ENCODE measurements at places on chromosomes 3 and 15. TPM values are rescaled to one million over a fixed set of nuclear protein-coding genes. Genes with fewer than 3 reads are reported as not detected.
A peak's percentile ranks its signal among the peaks of the same experiment; 100 is the strongest.

WNT5A gene
- total RNA-seq, result 16.2 TPM

CNTN4 gene
- not detected for total RNA-seq

SEMA5B gene
- 2.3 TPM for total RNA-seq

IGSF10 gene
- not detected for total RNA-seq

C3orf85 gene
- total RNA-seq, result not detected

B4GALT4 gene
- total RNA-seq, result 16.6 TPM

WDR82 gene
- 66.2 TPM for total RNA-seq

SHC4 gene
- total RNA-seq, result 0.33 TPM

ZNF774 gene
- 1.6 TPM for total RNA-seq

OR5K2 gene
- total RNA-seq, result not detected

- DNase-seq, result peak; percentile 22
Measured at GRCh38 chr3:125582707-125583106, 12.6 kb downstream of the OSBPL11 start.

- DNase-seq, result no peak
Measured at GRCh38 chr15:92880796-92881195, 19.3 kb upstream of the CHD2 start.

DNA sequence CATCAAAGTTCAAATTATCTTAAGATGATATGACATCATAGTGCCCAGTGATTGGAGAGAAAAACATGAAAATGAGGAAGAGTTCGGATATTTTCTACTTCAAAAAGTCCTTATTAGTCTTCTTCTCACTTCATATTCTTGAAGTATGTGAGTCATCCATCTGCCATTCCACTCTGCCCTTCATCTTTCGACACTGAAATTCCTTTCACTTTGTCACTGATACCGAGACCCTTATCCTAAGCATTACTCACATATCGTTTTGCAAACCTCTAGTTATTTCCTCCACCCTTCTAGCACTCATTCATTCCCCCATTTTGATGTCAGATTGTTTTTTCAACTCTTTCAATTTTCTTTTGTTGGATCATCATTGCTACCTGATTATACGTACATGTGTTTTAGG lies 4.0 kb downstream of the OR5H14 start:
- no peak for DNase-seq

GRCh38 chr3:154794814-154795445 lies 285.2 kb upstream of the MME start:
- no peak for DNase-seq

DNA sequence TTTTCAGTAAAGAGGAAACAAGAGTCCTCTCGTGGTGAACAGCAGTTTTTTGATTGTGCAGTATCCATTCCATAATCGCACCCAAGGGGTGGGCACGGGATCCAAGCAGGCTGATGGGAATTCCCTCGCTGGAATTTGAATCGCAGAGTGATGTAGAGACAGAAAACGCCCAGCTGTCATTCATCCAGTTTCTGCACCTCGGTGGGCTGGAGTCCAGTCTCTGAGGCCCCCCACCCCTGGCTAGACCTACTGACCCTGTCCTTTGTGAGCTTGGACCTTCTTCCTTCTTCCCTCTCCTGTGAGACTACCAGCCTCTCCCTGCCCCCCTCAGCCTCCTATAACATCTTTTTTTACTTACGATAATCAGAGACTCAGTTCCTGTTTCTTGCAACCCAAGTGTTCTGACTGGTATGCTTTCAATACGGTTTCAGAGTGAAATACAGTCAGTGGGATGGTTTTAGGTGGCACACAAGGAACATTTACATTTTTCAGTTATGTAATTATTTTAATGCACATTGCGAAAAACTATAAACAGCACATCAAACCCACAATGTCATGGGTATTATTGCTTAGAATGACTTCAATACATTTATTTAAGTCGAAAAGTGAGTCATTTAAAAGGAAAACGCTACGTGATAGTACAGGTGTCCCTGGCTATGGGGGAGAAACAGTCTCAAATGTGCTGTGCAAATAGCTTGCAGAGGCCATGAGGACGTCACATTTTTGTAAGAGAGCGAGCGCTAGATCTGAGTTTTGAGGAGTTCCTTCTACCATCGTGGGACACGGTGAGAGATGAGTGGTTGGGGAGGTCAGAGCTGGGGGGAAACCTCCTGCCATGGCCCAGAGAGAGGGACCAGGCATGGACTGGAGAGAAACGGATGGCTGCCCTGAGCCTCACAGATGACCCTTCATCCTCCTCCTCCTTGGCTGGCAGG lies 37.5 kb upstream of the CHST2 start:
- peak; percentile 37 for DNase-seq

DNA sequence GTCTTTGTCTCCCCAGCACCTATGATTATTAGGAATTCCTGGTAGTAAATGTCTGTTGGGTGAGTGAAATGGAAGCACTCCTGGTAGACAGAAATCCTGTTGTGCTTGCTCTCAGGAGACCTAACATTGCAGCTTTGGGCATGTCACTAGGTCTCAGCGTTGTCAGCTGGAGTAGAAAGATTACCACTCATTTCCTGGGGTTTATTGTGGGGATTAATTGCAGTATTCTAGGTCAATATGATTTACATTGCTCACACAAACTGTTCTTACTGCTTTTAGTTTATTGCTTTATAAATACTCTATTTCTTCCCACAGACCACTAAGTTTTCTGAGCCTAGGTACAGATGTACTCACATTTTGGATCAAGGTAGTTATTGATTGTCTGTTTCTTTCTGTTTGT lies 5.1 kb downstream of the TSEN2 start:
- DNase-seq, result no peak

GRCh38 chr3:109643590-109643989 lies 306.2 kb upstream of the DPPA4 start:
- no peak for DNase-seq

DNA sequence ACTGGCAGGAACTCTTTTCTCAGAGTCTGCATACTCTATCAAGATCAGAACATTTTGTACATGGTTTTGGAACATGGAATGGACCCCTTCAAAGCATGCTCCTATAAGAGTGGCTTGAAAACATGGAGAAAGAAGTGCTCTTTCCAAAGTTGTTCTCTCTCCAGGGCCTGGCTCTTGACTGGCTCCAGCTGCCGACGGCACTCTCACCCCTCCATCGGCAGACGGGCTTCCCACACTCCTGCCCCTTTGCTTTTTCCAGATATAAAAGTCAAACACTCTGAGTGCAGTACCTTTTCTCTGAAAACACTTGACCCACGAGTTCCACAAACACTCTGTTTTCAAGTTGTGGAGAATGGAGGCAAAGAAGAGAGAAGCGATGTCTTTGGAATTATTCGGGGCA lies 72.5 kb upstream of the ONECUT1 start:
- DNase-seq, result no peak

DNA sequence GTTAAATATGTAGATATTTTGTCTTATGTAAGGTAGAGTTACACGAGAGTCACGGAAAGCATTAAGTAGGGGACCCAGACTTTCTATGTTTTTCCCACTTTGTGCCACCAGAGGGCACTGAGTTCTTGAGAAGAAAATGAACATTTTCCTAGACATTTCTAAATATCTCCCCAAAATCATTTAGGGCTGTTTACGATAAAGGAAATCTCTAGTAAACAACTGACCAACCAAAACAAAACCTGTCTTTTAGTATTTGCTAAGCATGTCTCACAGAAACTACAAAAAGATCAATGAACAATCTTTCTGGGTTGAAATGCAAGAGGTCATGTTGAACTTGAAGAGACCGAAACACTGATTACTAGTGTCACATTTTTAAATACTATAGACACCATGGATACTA lies 16.1 kb downstream of the POU1F1 start:
- peak; percentile 51 for DNase-seq

GRCh38 chr3:123375014-123375940 lies 73.6 kb downstream of the ADCY5 start:
- DNase-seq, result no peak

DNA sequence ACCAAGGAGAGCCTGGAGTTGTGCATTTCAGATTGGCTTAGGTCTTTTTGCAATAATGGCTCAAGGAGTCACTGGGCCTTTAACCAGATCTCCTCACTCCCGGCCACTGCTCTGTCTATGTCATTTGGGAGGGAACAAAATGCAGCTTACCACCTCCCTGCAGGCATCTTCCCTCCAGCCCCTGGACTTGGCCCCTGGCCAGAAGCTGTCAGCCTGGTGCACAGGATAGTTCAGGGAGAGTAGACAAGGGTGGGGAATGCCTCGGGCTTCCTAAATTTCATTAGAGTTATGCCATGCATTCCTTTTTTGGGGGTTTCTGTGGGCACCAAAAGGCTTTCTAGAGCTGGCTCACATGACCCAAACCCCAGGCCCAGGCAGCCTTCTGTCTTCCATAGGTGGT lies 70.2 kb upstream of the HRH1 start:
- no peak for DNase-seq

- no peak for DNase-seq
Measured at GRCh38 chr3:128591738-128592426, 58.7 kb downstream of the RPN1 start.

DNA sequence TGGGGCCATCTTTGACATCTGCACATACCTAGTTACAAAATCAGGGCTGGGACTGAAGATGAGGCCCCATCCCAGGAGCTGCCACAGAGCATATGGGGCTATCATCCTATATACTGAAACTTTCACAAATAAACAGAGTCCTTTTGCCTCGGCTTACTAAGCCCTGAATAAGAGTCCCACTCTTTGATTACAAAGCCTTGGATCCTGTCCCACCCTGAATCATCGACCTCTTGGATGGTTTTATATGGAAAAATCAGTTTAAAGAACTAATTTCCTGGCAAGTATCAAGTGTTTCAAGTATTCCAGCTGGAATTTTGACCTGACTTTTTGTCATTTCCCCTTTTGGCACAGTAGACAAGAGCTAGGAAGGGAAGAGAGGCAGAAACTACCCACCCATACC lies 331.3 kb upstream of the FRG2C start:
- DNase-seq, result no peak

- no peak for DNase-seq
Measured at GRCh38 chr15:82056958-82057823, 11.4 kb upstream of the MEX3B start.

- DNase-seq, result no peak
Measured at GRCh38 chr3:104960579-104960978, 406.1 kb upstream of the ALCAM start.

DNA sequence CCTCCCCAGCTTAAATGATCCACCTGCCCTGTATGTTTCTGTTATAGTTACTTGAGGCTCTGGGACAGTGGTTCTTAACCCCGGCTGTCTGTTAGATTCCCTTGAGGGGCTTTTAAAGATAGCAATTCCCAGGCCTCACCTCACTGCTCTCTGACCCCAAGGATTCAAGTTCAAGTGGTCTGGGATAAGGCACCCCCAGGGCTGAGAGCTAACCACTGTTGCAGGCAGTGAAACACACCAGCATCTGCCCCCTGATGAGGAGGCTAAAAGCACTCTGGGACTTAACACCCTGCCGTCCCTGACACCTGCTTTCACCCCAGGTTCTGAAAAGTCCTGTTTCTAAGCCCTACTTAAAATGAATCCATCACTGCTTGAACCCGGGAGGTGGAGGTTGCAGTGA lies 103.7 kb downstream of the LRRK1 start:
- no peak for DNase-seq

GRCh38 chr3:47024932-47025331 lies 45.5 kb downstream of the NBEAL2 start:
- no peak for DNase-seq

- no peak for DNase-seq
Measured at GRCh38 chr3:64685331-64685799, 2.4 kb downstream of the ADAMTS9 start.

DNA sequence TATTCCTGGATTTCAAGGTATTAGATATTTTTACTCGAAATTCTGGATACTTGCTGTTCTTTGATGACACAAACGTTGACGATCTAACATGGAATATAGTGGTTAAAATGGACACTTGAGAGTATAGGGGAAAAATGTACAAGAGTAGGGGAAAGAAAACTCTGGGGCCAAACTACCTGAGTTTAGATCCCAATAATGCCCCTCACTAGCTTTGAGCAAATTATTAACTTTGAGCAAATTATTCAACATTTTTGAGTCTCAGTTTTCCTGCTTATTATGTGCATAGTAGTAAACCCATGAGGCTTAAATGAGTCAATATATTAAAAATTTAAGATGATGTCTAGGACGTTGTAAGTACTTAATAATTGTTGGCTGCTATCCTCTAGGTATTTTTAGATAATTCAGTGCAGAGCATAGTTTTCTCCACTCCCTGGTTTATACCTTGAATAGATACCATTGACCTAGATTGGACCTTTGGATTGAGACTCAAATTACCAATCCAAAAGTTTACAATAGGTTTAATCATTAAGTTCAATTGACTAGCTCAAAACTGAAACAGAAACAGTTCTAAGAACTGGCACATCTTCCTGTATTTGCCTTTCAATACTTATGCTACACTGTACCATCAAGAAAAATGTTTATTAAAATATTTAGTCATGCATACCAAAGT lies 4.5 kb downstream of the ADGRG7 start:
- DNase-seq, result no peak

GRCh38 chr15:101187820-101188636 lies 63.8 kb downstream of the CHSY1 start:
- no peak for DNase-seq

DNA sequence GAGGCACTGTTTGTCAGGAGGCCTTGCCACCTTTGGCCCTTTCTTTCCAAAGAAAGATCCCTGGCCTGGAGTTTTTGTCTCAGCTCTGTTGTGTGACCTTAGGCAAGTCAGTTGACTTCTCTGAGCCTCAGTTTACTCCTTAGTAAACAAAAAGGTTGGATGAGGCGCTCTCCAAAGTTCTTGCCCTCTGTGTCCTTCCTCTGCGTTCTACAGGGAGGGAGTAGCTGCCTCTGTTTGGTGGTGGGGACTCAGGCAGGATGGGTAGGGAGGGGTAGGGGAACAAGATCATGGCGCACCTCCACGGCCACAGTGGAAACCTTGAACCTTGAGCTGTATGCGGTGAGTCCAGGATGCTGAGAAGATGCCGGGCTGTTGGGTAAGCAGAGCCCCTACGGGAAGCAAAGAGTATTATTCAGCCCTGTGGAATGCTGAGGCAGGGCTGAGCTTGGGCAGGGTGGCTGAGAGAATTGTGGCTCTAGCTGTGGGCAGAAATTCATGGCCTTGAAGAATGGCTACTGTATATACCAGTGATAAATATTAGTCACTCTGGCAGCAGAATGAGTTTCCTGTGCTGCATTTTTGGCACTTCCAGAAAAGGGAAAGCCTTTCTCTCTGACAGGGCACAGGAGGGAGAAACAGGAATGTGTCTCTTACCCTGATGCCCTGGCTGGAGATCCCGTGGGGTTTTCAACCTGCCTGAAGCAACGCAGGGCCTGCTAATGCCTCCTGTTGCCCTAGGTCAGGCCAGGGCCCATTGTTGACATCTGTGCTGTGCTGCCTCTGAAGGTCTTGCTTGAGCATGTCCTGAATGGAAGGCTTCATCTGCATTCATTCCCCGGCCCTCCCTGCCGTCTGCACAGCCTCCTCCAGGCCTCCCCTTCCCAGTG lies 39.9 kb downstream of the SMAD3 start:
- no peak for DNase-seq

GRCh38 chr15:60079210-60079609 lies 75.1 kb downstream of the FOXB1 start:
- DNase-seq, result no peak

DNA sequence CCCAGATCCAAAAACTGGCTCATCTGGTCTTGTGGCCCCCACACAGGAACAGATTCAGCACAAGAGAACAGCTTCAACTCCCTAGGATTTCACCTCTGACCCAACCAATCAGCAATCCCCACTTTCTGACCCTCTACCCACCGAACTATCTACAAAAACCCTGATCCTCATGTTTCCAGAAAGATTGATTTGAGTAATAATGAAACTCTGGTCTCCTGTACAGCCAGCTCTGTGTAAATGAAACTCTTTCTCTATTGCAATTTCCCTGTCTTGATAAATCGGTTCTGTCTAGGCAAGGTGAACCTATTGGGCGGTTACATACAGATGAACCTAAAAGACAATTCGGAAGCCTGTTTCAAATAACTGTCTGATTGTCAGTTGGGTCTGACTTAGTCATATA lies 847.6 kb upstream of the ALCAM start:
- no peak for DNase-seq

GRCh38 chr3:27467545-27467944 lies 16.6 kb downstream of the SLC4A7 start:
- DNase-seq, result peak; percentile 47

Measured in OCI-LY7 (cell line).